ENCODE measurements at places on chromosomes 6 and 20.

DNA sequence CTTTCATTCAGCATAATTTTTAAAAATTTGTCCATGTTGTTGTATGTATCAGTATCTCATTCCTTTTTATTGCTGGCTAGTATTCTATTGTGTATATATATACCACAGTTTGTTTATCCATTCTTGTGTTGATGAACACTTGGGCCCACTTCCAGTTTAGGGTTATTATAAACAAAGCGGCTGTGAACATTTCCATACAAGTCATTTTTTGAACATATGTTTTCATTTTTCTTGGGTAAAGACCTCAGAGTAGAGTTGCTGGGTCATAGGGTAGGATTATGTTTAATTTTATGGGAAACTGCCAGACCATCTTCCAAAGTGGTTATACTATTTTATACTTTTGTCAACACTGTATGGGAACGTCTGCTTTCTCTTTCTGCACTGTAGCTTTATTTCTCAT lies 55.3 kb downstream of the RBM24 start:
- no peak overlapping the region for H3K27ac ChIP-seq
- DNase-seq, result no peak
- H3K27me3 ChIP-seq, result no peaks in the 10 kb centered on the region
- H3K4me1 ChIP-seq, result peaks cover 4% of the 10 kb centered on the region

DNA sequence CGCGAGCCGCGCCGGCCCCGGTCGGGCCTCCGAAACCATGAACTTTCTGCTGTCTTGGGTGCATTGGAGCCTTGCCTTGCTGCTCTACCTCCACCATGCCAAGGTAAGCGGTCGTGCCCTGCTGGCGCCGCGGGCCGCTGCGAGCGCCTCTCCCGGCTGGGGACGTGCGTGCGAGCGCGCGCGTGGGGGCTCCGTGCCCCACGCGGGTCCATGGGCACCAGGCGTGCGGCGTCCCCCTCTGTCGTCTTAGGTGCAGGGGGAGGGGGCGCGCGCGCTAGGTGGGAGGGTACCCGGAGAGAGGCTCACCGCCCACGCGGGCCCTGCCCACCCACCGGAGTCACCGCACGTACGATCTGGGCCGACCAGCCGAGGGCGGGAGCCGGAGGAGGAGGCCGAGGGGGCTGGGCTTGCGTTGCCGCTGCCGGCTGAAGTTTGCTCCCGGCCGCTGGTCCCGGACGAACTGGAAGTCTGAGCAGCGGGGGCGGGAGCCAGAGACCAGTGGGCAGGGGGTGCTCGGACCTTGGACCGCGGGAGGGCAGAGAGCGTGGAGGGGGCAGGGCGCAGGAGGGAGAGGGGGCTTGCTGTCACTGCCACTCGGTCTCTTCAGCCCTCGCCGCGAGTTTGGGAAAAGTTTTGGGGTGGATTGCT lies 1.3 kb downstream of the VEGFA start:
- peaks cover 18% of the 10 kb centered on the region for H3K36me3 ChIP-seq
- peaks cover 48% of the 10 kb centered on the region for H3K4me1 ChIP-seq
- peak overlapping the region; percentile 97 for H3K4me3 ChIP-seq
- peak overlapping the region; percentile 79 for H3K27ac ChIP-seq
- peak; percentile 96 for DNase-seq
- H3K27me3 ChIP-seq, result no peaks in the 10 kb centered on the region

DNA sequence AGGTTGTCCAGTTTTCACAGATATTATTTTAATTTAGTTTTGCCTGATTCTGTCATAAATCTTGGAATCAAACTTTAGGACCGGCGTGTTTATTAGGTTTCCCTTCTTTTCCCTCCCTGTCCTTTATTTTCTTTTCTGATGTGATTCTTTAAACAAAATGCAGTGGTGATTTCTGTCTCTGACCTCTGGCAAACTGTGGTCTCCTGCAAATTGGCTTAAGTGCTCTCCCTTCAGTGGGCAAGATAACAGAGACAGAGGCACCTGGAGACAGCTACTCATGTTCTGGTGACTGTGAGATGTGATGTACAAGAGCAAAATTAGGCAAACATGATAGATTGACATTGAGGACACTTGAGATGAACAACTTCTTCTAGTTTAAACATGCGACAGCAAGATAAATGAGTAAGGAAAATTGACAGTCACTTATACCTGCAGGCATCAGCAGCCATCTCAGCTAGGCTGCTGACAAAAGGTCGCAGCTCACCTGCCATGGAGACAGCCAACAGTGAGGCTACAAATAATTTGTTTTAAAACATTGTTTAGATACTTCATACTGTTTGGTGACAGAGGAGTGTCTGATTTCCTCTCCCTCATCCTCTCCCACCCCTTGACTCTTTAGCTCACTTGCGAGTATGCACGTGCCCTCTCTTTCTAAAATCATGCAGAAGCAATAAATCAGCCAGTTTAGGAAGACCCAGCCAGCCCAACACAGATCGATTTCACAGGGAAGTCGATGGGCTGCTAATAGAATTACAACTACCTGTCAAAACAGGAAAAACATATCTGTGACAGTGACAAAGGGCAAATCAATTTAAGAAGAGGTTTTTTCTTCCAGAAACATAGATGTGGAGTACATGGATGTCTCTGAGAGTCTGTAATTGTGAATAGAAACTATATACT lies 63.4 kb upstream of the MAP3K7 start:
- no peak for DNase-seq
- no peaks in the 10 kb centered on the region for H3K36me3 ChIP-seq
- H3K27ac ChIP-seq, result no peak overlapping the region
- no peaks in the 10 kb centered on the region for H3K27me3 ChIP-seq
- H3K4me3 ChIP-seq, result no peak overlapping the region

GRCh38 chr6:11785774-11786579 lies 7.4 kb upstream of the ADTRP start:
- no peak overlapping the region for H3K27ac ChIP-seq
- H3K27me3 ChIP-seq, result no peaks in the 10 kb centered on the region
- no peaks in the 10 kb centered on the region for H3K36me3 ChIP-seq
- H3K4me3 ChIP-seq, result no peak overlapping the region
- peak; percentile 13 for DNase-seq

GRCh38 chr20:34983995-34984735 lies 28.5 kb downstream of the MYH7B start:
- no peaks in the 10 kb centered on the region for H3K4me1 ChIP-seq
- no peak overlapping the region for H3K27ac ChIP-seq
- no peak overlapping the region for H3K4me3 ChIP-seq
- H3K36me3 ChIP-seq, result no peaks in the 10 kb centered on the region

GRCh38 chr6:125539892-125540291 lies 209.5 kb upstream of the HEY2 start:
- DNase-seq, result no peak
- no peaks in the 10 kb centered on the region for H3K4me1 ChIP-seq
- no peaks in the 10 kb centered on the region for H3K36me3 ChIP-seq
- peaks cover 2% of the 10 kb centered on the region for H3K27me3 ChIP-seq
- H3K27ac ChIP-seq, result no peak overlapping the region

GRCh38 chr6:136282906-136283305 lies 6.7 kb downstream of the BCLAF1 start:
- no peak for DNase-seq
- peak overlapping the region; percentile 21 for H3K4me3 ChIP-seq
- no peaks in the 10 kb centered on the region for H3K27me3 ChIP-seq
- H3K36me3 ChIP-seq, result peaks cover 21% of the 10 kb centered on the region
- H3K27ac ChIP-seq, result peak overlapping the region; percentile 25

DNA sequence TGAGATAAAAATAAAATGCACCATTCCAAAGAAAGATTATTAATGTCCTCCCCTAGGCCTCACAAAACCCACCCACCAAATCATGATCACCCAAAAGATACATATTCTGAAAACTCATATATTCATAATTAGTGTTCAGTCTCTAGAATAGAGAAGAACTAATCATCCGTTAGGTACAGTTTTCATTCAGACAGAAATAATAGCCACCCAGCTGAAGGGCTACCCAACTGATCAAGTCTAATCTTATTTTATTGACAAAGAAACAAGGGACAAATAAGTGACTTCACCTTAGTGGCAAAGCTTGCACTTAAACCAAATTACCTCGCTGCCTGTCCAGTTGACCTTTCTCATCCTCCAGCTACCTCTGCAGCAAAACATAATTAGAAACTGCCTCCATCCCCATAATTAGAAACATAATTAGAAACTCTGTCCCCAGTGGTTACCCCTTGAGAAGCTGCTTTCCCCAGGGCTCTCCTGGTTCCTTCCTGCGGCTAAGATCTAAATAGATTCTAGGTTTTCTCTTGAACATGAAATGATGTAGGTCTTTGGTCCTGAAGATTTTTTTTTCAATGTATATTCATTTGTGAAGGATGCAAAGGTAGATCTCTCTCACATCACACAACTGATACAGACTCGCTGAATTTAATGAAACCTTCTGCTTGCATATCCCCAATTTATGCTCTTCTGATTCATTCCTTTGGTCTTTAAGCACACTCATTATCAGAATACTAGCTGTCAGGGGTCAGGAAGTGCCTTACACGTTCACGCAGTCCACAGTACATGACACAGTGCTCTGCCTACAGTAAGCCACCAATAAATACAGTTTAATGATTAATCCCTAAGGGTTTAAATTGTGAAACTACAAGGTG lies 46.3 kb downstream of the HBS1L start:
- no peaks in the 10 kb centered on the region for H3K36me3 ChIP-seq
- peaks cover 9% of the 10 kb centered on the region for H3K4me1 ChIP-seq
- no peak overlapping the region for H3K27ac ChIP-seq

DNA sequence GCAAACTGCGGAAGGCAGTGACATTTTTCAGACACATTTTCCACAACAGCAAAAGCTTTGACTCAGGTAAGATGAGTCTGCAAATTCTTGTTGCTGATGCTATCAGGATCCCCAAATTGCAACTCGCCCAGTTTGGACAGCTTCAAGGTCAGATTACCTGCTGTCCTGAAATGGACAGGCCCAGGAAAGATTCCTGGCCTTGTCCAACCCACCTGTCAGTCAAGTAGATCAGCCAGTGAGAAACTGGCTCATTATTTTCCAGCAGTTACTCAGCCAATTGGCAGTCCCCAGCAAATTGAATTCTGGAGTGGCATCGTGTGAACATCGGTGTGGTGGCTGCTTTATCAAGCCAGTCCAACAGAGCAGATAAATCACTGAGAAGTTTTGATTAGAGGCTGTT lies 84.5 kb upstream of the SNAP25 start:
- no peak overlapping the region for H3K4me3 ChIP-seq
- H3K4me1 ChIP-seq, result no peaks in the 10 kb centered on the region
- DNase-seq, result no peak

GRCh38 chr6:170043881-170044790 lies 246.7 kb downstream of the DLL1 start:
- no peaks in the 10 kb centered on the region for H3K27me3 ChIP-seq
- H3K4me3 ChIP-seq, result no peak overlapping the region
- DNase-seq, result no peak
- H3K27ac ChIP-seq, result no peak overlapping the region
- H3K36me3 ChIP-seq, result no peaks in the 10 kb centered on the region

- H3K36me3 ChIP-seq, result no peaks in the 10 kb centered on the region
- H3K4me3 ChIP-seq, result no peak overlapping the region
- no peaks in the 10 kb centered on the region for H3K27me3 ChIP-seq
- DNase-seq, result no peak
- no peaks in the 10 kb centered on the region for H3K4me1 ChIP-seq
- no peak overlapping the region for H3K27ac ChIP-seq
Measured at GRCh38 chr20:12597551-12597950, 411.2 kb upstream of the SPTLC3 start.
